Germinal center (tissue), 1 donor: ENCODE measurements at places on chromosomes 7 and 10.

- no peak for DNase-seq
Observed at GRCh38 chr10:20396701-20397100, 500.4 kb downstream of the NEBL start.

DNA sequence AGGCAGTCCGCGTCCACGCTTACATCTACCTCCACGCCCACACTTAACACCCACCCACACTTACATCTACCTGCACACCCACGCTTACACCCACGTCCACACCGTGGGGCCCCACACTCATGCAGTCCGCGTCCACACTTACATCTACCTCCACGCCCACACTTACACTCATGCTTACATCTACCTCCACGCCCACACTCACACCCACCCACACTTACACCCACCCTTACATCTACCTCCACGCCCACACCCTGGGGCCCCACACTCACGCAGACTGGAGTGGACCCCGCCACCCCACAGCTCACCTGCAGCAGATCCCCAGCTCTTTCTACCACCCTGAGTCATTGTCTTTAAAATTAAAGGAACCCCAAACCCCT lies 32.4 kb upstream of the PWWP2B start:
- DNase-seq, result no peak

DNA sequence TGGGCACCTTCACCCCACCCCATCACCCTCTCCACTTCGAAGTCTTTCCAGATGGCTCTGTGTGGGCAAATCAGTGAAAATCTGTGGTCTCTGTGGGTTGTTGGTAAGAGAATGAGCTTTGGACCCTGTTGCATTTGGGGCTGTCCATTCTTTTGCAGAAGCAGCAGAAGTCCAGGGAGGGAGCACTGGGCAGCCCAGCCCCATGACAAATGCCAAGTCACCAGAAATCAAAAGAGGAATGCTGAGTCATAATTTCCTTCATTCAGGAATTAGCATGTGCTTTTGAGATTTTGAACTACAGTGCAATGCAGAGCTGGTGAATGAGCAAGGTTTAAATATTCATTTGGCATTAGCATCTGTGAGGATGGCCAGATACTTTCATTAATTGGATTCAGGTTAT lies 556.2 kb downstream of the LRMDA start:
- no peak for DNase-seq

DNA sequence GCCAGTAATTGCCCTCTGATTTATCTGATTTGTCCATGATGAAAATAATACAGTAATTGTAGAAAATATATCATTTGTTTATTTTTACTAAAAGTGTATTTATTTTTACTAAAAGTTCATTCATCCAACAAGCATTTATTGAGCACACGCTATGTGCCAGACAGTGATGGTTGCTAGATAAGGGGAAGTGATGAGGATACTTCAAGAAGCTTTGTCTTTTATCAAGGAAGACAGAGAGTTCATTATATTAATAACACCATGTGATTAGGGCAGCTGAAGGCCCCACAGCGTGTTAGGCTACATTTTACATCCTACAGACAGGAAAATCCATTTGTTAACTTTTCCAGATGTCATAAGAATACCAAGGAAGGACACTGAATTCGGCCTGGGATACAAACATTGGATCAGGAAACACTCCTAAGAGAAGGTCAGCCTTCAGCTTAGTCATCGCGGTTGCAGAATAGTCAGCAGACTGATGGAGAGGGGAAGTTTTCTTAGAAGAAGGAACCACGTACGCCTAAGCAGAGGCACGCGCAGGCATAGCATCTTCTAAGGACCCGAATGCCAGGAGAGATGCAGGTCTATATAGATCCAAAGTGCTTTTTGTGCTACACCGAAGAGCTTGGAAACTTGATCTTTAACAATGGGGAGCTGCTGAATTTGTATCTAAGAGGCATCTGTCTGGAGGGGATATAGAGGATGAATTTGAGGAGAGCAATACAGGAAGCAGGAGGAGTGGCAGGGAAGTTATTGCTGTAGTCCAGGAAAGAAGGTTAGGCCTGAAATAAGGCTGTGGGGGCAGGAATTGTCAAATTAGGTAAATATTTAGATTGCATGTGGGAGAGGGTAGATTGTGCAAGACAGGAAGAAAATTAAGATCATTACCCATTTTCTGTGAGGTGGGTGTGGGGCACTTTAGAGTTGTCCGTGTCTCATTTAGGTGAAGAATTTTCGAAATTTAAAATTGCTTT lies 85.7 kb downstream of the LRGUK start:
- DNase-seq, result no peak

GRCh38 chr7:158031867-158032308 lies 555.7 kb downstream of the PTPRN2 start:
- DNase-seq, result no peak

DNA sequence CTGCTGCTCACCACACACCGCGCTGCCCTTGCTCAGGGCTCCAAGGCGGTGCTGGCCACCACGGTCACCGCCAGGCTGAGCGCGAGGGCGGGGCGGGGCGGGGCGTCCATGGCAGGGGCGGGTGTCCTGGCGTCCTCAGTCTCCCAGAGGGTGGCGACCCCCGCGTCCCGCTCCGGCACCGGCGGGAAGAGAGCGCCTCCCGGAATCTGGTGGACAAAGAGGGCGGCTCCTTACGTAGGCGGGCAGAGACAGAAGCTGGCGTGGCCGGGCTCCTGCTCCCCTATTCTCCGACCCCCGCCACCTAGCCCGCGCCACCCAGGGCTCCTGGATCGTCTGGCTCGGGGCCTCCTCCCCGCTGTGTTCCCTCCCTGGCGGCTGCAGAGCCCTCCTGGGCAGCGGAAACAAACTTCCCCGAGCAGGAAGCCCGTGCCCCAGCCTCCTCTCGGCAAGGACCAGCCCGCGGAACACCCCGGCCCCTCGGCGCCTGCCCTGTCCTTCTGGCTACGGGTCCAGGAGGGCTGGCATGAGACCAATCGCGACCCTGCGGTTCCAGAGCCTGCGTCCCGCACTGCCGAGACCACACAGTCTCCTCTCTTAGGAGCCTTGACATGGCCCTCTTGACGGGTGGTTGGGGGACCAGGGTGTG lies 133.8 kb upstream of the ZNF92 start:
- DNase-seq, result no peak

- no peak for DNase-seq
Observed at GRCh38 chr7:4748231-4748681, 27.2 kb upstream of the AP5Z1 start.

GRCh38 chr7:38951213-38951612 lies 26.5 kb upstream of the POU6F2 start:
- DNase-seq, result no peak

DNA sequence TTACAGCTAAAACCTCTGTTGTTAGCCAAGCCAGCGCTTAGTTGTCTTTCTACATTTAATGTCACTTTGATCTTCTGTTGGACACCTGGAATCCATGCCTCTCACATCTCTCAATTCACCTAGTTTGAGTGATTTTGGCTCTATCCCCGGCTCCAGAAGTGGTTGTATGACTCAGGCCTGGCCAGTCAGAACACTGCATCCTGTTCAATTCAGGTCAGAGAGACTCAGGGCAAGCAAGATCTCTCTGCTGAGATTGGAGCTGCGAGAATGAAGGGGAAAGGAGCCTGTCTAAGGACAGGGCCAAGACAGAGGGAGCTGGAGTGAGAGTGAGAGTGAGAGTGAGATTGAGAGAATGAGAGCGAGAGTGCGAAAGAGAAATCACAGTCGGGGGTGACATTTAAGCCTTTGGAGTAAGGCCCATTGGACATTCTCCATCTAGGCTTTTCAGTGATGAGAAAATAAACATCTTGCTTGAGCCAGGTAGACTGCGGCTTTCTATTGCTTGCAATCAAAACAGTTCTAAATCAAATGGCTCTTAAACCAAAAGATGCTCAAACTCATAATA lies 83.3 kb upstream of the DYNC1I1 start:
- DNase-seq, result no peak
